ENCODE measurements at places on chromosomes 7 and 10.

GRCh38 chr10:86914734-86915133 is 42.7 kb downstream of the MMRN2 start:
- DNase-seq: no peak

- no peak for DNase-seq
Observed at GRCh38 chr10:84822931-84823630, 494.7 kb downstream of the CCSER2 start.

GRCh38 chr7:1463676-1464223 is 4.5 kb upstream of the MICALL2 start:
- DNase-seq: no peak

DNA sequence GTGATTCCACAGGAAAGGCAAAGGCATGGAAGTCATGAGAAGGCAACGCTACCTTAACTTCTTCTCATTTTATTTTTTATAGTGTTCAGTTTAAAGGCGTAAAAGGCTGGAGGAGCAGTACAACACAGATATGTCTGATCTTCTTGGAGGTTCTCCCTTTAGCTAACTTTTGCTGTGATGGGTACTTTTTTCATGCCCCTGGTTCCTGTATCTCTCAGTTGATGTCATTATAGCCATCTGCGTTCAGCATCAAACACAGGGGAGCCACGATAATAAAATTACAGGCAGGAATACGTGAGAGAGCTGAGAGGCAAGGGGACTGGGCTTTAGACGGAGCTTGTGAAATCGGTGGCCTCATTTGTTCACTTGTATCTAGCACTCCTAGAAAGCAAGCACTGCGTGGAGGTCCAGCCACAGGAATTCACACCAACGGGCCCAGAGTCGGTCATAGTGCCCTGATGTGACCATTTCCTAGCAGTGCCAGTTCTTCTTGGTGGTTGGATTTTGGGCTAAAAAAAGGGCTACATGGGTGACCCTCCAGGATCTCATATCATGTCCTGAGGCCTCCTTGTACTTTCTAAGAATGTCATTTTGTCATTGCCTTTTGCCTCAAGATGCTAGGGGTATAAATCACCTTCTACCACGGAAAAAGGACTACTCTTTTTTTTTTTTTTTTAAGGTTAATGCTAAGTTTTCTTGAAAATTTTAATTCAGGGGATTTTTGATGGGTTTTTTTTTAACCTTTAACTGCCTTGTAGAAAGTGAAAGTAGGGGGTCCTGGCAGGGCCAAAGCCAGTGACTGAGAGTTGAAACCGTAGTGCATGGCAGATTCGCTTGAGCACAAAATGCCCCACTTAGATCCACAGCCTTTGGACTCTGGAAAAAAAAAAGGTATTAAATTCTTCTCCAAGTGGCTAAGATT is 191.5 kb downstream of the CELF2 start:
- DNase-seq: no peak

- DNase-seq: peak; percentile 95
Observed at GRCh38 chr10:43197834-43198681, 59.8 kb downstream of the CSGALNACT2 start.

DNA sequence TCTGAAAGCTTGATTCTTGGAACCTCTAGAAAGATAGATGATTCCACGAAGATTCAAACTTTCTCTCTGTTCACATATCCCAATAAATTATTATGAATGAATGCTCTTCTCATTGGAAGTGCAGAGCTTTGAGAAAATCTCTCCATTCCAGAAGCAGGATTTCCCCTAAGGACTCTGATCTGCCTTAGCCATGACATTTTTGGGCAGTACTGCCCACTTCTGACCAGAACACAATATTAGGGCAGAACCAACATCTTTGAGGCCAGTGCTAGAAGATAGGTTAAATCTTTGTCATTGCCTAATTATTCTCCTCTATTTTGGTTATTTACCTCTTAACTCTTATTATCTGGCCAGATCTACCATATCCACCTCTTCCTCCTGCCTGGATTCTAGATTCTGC is 49.9 kb downstream of the ARMC3 start:
- DNase-seq: no peak

DNA sequence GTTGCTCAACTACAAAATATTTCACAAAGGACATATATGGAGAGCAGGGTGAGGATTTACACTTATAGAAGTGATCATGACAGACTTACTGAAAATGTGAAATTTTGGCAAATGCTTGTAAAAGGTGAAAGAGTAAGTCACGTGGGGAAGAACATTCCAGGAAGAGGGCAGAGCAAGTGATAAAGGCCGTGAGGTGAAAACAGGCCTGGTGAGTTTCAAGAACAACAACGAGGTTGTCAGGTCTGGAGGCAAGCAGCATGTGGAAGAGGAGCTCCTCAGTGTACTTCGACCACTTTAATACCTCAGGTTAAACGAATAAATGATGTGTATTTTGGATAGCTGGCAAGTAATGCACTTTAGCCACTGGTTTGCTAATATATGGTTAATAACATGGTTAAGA is 706.7 kb downstream of the PCDH15 start:
- DNase-seq: no peak

DNA sequence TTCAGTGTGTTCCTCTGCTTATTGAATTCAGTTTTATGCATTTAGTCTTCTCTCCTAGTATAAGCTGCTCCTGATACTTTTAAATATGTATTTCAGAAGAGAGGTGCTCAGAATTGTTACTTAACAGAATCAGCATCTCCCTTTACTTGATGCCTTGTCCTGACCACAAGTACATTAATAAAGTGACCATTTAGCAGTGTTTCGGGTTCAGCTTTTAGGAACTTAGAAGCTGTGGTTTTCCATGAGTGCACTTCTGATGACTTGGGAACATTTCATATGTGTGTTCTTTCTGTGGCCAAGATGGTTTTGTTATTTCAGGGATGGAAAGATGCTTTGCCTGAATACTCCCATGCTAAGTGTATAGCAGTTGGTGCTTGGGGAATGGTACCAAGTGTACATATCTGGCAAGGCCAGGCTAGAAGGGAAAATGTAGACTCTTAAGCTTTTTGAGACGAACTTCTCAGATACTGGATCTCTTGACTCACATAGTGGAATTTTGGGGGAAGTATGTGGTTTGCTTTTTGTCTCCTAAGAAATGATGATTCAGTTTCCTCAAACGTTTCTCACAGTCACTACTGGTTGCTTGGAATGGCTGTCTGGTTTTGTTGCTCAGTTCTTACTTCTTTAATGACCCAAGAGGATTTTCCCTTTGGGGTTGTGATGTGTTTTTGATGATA is 17.2 kb downstream of the SGPL1 start:
- peak; percentile 91 for DNase-seq

Measured in osteoblast (primary cell).